Effector memory CD8-positive, alpha-beta T cell (primary cell): ENCODE measurements at places on chromosomes 5 and 9.

- H3K4me1 ChIP-seq, result peaks cover 19% of the 10 kb centered on the region
- H3K36me3 ChIP-seq, result no peaks in the 10 kb centered on the region
- no peak for DNase-seq
- peaks cover 4% of the 10 kb centered on the region for H3K27me3 ChIP-seq
- H3K4me3 ChIP-seq, result no peak overlapping the region
Measured at GRCh38 chr5:170341545-170341944, 44.0 kb upstream of the LCP2 start.

DNA sequence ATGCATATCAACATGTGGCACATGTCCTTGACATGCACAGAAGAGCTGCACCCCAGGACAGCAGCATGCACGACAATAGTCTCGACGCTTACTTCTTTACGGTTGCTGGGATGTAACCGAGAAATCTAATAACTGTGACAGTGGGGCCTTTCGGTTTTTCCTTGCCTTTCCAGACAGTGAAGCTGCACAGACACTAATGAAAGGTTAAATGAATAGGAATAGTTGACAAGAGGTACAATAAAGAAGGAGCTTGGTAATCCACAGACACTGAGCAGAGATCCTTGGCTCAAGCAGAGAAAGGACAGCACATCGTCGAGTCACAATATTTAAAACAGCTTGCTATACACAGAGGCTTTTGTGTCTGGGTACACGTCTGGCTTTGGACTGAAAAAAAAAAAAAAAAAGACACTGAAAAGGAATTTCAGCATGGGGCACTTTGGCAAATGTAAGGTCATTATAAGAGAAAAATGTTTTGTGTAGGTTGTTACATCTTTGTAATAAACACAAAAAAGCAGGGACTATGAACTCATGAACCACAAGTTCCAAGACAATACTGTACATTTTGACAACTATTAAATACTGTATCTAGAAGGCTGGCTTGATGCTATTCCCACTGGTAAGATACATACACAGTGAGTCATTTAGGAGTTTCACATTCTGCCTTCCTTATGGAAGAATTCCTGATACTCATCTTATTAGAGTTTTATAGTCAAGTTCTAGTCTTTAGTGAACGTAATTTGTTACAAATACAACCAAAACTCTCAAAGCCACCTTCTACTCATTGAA is 5.6 kb downstream of the BNC2 start:
- no peak overlapping the region for H3K4me3 ChIP-seq
- H3K36me3 ChIP-seq, result peaks cover 3% of the 10 kb centered on the region
- no peaks in the 10 kb centered on the region for H3K27me3 ChIP-seq
- no peak overlapping the region for H3K27ac ChIP-seq

- H3K27me3 ChIP-seq, result no peaks in the 10 kb centered on the region
- no peak overlapping the region for H3K4me3 ChIP-seq
- no peak overlapping the region for H3K27ac ChIP-seq
- H3K36me3 ChIP-seq, result peaks cover 3% of the 10 kb centered on the region
- no peaks in the 10 kb centered on the region for H3K4me1 ChIP-seq
- no peak for DNase-seq
Measured at GRCh38 chr5:97923997-97924396, 741.0 kb upstream of the RIOK2 start.

DNA sequence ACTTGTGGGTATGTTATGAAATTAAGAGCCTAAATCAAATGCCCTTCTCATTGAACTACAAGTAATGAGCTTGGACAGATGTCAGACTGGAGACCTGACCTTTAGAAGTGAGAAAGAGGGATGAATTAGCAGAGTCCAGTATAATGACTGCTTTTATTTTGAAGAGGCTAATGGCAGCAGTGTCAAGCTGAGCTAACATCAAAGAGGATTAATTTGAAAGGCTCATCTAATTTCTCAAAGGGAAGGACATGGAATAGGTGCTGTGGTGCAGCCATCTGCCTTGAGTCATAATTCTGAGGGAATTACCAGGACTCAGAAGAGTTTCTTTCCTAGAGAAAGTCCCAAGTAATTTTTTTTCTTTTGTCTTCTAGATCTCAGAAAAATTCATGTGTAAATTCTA is 57.6 kb downstream of the FAM81B start:
- no peak for DNase-seq
- H3K4me1 ChIP-seq, result no peaks in the 10 kb centered on the region
- H3K27ac ChIP-seq, result no peak overlapping the region
- no peak overlapping the region for H3K4me3 ChIP-seq

DNA sequence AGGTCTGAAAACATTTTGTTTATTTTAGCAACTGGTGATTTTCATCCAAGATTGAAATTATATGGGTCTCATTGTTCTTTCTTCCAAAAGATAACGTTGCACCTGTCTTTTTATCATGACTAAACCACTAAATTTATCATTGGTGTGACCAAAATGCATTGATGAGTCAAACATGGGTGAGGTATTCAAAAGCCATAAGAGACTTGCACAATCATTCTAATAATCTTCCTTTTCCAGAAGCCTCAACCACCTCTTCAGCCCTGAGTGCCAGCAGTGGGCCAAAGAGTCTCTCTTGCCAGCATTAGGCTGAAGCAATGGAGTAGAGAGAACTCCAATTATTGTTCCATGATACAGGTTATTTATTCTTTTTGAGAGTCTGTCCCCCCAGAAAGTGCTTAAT is 198.9 kb downstream of the LURAP1L start:
- H3K27ac ChIP-seq, result no peak overlapping the region
- no peaks in the 10 kb centered on the region for H3K36me3 ChIP-seq
- no peaks in the 10 kb centered on the region for H3K4me1 ChIP-seq
- DNase-seq, result no peak

DNA sequence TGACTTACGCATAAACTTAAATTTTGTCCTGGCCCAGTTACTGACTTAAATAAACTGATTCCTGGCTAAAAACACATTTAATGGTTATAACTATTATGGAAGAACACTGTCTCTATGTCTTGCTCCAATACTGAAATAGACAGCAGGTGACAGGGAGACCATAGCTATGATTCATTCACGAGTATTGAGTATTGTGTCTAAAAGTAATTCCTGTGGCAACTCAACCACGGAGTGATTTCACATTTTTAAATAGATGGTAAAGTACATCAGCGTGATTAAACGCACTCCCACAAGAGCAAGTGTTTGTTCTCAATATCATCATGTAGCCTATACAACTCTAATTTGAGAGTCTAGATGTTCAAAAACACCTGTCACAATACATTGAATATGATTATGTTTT is 35.9 kb upstream of the PCSK1 start:
- no peak overlapping the region for H3K27ac ChIP-seq
- no peaks in the 10 kb centered on the region for H3K4me1 ChIP-seq
- DNase-seq, result no peak
- H3K27me3 ChIP-seq, result peaks cover 9% of the 10 kb centered on the region
- H3K4me3 ChIP-seq, result no peak overlapping the region

DNA sequence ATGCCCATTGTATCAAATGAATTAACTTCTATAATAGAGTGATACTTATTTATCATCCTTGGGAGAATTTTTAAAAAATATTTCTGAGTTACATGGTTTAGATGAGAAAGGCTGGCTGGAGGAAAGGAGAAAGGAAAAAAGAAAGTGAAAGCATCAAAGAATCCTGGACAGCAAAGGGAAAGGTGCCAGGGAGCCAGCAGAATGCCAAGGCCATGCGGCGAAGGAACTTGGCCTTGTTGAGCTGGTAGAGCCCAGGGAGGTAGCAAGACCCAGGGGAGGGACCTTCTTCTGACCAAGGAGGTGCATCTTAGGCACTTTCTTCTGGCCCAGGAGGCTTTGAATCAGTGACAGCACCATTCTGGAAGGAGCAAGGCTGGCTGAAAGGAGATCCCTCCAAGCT is 240.5 kb downstream of the ENC1 start:
- H3K27me3 ChIP-seq, result no peaks in the 10 kb centered on the region
- no peaks in the 10 kb centered on the region for H3K4me1 ChIP-seq
- no peak for DNase-seq
- H3K36me3 ChIP-seq, result no peaks in the 10 kb centered on the region

DNA sequence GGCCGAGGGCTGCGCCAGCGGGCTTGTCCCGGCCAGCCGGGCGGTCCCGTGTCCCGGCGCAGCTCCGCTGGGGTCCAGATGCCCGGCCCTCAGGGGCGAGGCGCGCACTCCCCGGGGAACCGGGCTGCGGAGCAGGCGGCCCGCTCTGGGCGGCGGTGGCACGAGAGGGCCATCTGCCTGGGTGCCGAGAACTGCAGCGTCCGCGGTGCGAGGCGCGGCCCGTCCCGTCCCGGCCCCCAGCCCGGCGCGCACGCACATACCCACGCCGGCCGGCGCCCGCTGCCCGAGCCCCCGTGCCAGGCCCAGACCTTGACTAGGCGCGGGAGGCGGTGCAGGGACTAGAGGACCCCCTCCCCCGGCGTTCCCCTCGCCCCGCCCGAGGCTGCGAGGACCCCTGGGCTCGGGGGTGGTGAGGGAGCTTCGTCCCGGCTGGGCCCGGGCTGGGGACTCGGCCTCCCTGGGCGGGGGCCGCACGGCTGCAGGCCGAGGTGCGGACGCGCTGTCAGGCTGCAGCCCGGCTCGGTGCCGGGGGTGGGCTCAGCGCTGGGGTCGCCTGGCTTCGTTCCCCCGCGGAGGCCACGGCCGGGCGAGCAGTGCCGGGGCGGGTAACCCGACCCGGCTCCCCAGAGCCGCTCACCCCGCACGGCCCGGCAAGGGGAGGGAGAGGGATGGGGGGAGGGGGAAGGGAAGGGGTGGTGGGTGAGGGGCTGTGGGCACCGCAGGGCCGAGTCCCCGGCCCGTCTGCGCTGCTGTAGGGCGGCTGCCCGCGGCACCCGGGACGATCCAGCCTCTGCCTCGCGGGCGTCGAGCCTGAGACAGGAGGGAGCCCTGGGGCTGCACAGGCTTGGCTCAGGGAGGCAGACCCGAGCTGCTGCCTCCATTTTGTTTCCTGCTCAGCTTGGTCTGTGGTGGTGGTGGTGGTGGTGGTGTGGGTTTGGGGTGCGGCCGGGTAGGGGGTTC is 1.2 kb upstream of the NSD1 start:
- H3K27me3 ChIP-seq, result no peaks in the 10 kb centered on the region
- H3K36me3 ChIP-seq, result peaks cover 49% of the 10 kb centered on the region
- peak overlapping the region; percentile 84 for H3K4me3 ChIP-seq
- no peak for DNase-seq
- H3K4me1 ChIP-seq, result peaks cover 29% of the 10 kb centered on the region

DNA sequence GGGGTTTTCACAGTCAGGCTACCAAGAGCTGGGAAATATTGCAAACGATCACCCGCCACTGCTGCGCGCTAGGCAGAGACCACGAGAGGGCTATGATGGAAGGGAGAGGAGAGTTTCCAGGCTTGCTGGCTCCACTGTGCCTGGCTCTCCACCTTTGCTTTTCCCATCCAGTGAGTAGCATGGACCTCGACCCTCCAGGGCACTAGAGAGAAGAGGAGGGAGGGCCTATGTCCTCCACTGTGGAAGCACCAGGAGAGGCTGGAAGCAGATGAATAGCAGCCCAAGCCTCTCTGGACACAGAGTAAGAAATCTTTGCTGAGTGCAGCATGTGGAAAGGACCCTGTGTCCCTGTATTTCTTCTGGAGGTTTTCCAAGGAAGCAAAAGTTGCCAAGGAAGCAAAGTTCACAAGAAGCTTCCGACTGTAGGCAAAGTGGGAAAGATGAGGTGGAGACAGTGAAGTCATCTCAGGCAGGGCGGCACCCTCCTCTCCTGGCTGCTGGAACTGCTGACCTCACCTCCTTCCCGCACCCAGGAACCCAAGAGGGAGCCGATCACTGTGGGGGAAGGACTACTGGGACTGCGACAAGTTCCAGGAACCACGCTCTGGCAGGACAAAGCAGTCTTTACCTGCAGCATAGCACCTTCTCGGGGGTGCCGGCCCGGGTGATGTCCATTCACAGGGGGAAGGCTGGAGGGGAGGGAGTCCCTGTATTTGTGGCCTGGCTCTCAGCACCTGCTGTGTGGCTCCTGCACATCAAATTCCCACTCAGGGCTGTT is 79.6 kb downstream of the CSNK1A1 start:
- peaks cover 53% of the 10 kb centered on the region for H3K27me3 ChIP-seq
- no peaks in the 10 kb centered on the region for H3K4me1 ChIP-seq
- no peak overlapping the region for H3K27ac ChIP-seq
- no peak overlapping the region for H3K4me3 ChIP-seq

GRCh38 chr5:177454397-177455035 is 7.9 kb downstream of the PRR7 start:
- peaks cover 73% of the 10 kb centered on the region for H3K36me3 ChIP-seq
- H3K4me3 ChIP-seq, result peak overlapping the region; percentile 83
- peak; percentile 97 for DNase-seq
- H3K27me3 ChIP-seq, result no peaks in the 10 kb centered on the region
- peaks cover 21% of the 10 kb centered on the region for H3K4me1 ChIP-seq

- no peak for DNase-seq
- H3K36me3 ChIP-seq, result no peaks in the 10 kb centered on the region
- no peaks in the 10 kb centered on the region for H3K27me3 ChIP-seq
- no peak overlapping the region for H3K27ac ChIP-seq
- H3K4me1 ChIP-seq, result no peaks in the 10 kb centered on the region
- H3K4me3 ChIP-seq, result no peak overlapping the region
Measured at GRCh38 chr5:149811453-149811852, 81.3 kb downstream of the PPARGC1B start.

DNA sequence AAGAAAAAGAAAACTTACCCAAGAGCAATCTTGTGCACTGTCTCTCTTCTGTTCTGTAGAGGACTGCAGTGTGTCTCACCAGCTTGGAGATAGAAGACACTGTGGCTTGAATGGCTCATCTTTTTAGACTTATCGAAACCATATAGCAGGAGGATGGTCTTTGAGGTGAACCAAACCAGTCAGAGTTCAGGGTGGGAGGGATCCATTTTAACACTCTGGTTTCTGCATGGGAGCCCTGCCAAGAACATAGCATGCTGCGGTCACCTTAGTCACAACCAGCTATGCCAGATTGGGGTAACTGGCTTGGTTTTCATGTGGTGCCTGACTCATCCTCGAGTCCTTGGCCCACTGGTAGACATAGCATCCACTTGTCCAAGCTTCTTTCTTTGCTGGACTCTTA is 135.1 kb downstream of the PAPPA start:
- DNase-seq, result no peak
- H3K27me3 ChIP-seq, result no peaks in the 10 kb centered on the region
- H3K4me3 ChIP-seq, result no peak overlapping the region
- no peaks in the 10 kb centered on the region for H3K4me1 ChIP-seq

GRCh38 chr5:16582081-16582480 is 34.7 kb downstream of the RETREG1 start:
- no peaks in the 10 kb centered on the region for H3K27me3 ChIP-seq
- H3K4me1 ChIP-seq, result peaks cover 8% of the 10 kb centered on the region
- no peak for DNase-seq
- H3K27ac ChIP-seq, result peak overlapping the region; percentile 39
- H3K36me3 ChIP-seq, result peaks cover 4% of the 10 kb centered on the region

- H3K4me1 ChIP-seq, result peaks cover 22% of the 10 kb centered on the region
- no peaks in the 10 kb centered on the region for H3K36me3 ChIP-seq
- H3K27me3 ChIP-seq, result no peaks in the 10 kb centered on the region
- no peak overlapping the region for H3K4me3 ChIP-seq
Measured at GRCh38 chr9:78011049-78011448, 20.6 kb downstream of the GNAQ start.
